ENCODE measurements at places on chromosomes 7 and 10.

DNA sequence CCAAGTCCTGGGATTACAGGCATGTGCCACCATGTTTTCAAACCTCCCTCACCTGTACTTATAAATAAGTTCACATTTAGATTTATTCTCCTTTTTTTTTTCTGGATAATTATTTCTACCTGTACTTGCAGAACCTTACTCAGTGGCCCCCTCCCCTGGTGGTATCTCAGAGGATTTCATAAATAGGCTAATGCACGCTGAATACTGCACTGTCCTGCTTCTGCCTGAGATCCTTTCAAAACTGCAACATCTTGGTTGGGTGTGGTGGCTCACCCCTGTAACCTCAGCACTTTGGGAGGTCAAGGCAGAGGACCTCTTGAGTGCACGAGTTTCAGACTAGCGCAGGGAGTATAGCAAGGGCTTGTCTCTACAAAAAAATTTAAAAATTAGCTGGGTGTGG lies 4.6 kb upstream of the BLVRA start:
- no peak for DNase-seq

DNA sequence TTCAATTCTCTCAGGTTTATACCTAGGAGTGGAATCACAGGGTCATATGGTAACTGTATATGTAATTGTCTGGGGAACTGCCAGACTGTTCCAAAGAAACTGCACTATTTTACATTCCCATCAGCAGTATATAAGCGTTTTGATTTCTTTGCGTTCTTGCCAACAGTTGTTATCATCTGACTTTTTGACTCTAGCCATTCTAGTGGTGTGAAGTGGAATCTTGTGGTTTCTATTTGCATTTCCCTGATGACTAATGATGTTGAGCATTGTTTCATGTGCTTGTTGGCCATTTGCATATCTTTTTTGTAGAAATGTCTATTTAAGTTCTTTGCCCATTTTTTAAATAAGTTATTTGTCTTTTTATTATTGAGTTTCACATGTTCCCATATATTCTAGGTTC lies 44.3 kb upstream of the ZC3HAV1 start:
- DNase-seq, result no peak

- DNase-seq, result peak; percentile 37
These were observed 448.1 kb upstream of the PODXL start for GRCh38 chr7:132004529-132004928.

- DNase-seq, result no peak
These were observed 104.8 kb upstream of the LAMB4 start for GRCh38 chr7:108234971-108235450.

DNA sequence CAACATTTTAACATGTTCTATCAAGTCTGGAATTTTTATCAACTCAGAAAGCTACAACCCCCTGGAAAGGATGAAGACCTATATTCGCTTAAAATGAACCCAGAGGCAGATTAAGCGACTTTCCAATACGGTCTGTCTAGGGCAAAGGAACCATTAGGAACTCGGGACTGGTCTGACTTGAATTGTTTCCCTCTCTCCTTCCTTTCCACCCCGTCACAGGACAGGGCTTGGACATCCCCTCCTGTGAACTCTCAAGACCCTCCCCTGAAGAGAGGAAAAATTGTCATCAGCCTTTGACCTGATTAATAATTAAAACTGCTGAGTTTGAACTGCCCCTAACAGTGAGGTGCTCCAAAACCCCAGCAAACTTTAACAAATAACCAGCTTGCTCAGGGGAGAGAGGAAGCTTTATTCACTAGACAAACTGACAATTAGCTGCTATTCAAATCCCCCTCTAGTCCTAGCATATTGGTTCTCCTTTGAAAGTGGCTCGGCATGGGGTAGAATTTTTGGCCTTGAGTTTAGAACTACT lies 22.6 kb upstream of the SLF2 start:
- DNase-seq, result no peak

GRCh38 chr10:105041956-105042355 lies 400.9 kb downstream of the SORCS3 start:
- DNase-seq, result no peak

GRCh38 chr7:6293202-6293601 lies 20.8 kb upstream of the CYTH3 start:
- no peak for DNase-seq

DNA sequence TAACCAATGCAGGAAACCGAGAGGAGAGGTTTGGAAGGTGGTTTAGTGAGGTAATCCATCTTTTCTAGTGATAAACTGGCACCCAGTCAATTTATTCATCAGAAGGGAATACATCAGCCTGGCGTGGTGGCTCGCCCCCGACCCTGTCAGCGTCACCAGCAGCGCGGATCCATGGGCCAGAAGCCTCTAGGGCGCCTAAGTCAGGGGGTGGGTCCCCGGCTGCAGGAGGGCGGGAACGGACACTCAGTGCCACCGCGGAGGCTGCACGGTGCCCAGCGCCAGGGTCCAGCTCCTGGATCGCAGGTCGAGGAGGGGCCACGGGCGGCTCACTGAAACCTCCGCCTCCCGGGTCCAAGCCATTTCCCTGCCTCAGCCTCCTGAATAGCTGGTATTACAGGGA lies 866 bp upstream of the ANKRD30A start:
- no peak for DNase-seq

GRCh38 chr10:57145548-57145947 lies 784.5 kb upstream of the ZWINT start:
- no peak for DNase-seq

DNA sequence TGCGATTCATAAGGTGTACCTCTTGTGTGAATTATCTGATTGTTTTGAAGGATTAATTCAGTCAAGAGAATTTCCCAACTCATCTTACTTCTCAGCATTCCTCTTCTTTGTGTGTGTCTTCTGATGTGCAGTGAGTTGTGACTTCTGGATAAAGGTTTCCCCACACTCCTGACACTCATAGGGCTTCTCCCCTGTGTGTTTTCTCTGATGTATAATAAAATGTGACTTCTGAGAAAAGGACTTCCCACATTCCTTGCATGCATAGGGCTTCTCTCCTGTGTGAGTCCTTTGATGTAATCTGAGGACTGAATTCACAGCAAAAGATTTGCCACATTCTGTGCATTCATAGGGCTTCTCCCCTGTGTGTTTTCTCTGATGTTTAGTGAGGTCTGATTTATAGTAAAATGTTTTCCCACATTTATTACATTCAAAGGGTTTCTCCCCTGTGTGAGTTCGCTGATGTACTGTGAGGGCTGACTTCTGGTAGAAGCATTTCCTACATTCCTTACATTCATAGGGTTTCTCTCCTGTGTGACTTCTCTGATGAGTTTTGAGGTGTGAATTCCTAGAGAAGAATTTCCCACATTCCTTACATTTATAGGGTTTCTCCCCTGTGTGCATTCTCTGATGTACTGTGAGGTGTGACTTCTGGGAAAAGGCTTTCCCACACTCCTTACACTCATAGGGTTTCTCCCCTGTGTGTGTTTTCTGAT lies 24.2 kb downstream of the ZNF25 start:
- DNase-seq, result no peak

DNA sequence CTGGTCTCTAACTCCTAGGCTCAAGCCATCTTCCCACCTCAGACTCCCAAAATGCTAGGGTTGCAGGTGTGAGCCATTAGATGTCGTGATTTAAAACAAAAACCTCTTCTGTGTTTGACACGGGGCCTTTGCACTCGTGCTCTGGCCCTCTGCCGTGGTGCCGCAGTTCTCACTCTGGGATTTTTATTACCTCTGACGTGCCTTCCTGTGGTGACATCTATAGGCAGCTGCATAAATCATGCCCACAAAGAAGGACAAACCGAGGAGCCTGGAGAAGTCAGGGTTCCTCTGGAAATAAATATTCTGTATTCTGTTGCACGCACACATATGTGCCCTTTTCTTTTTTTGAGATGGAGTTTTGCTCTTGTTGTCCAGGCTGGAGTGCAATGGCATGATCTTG lies 25.9 kb upstream of the OCM start:
- no peak for DNase-seq

DNA sequence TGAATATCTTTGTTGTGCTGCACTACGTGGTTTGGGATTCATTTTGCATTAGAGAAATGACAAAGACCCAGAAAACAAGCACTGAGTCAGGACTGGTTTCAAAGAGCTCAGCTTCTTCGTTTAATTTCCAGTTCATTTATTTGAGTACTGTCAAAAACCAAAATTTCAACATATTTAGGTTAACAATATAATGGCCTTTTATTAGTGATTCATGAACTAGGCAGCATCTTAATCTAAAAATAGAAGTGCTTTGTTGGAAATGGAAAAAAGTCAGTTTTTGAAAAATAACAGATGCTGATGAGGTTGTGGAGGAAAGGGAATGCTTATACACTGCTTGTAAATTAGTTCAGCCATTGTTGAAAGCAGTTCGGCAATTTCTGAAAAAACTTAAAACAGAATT lies 856.4 kb downstream of the LRMDA start:
- no peak for DNase-seq

DNA sequence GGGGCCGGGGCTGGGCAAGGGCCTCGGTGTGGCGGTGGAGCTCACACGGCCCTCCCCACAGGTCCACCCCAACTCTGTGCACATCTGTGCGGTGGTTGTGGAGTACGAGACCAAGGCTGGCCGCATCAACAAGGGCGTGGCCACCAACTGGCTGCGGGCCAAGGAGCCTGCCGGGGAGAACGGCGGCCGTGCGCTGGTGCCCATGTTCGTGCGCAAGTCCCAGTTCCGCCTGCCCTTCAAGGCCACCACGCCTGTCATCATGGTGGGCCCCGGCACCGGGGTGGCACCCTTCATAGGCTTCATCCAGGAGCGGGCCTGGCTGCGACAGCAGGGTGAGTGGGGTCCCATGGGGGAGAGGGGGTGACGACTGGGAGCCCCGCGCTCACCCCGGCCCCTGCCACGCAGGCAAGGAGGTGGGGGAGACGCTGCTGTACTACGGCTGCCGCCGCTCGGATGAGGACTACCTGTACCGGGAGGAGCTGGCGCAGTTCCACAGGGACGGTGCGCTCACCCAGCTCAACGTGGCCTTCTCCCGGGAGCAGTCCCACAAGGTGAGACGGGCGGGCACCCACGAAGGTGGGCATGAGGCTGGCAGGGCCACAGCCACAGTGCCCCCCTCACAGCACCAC lies 8.8 kb downstream of the TMEM120A start:
- no peak for DNase-seq

DNA sequence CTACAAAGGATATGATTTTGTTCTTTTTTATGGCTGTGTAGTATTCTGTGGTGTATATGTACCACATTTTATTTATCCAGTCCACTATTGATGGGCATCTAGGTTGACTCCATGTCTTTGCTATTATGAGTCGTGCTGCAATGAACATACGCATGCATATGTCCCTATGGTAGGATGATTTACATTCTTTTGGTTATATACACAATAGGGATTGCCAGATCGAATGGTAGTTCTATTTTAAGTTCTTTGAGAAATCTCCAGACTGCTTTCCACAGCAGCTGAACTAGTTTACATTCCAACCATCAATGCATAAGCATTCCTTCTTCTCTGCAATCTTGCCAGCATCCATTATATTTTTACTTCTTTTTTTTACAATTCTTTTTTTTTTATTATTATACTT lies 35.6 kb upstream of the FAM13C start:
- no peak for DNase-seq

GRCh38 chr10:126481181-126481580 lies 92.9 kb upstream of the ADAM12 start:
- no peak for DNase-seq

- DNase-seq, result no peak
These were observed 11.6 kb downstream of the KLRG2 start for GRCh38 chr7:139471740-139472353.

DNA sequence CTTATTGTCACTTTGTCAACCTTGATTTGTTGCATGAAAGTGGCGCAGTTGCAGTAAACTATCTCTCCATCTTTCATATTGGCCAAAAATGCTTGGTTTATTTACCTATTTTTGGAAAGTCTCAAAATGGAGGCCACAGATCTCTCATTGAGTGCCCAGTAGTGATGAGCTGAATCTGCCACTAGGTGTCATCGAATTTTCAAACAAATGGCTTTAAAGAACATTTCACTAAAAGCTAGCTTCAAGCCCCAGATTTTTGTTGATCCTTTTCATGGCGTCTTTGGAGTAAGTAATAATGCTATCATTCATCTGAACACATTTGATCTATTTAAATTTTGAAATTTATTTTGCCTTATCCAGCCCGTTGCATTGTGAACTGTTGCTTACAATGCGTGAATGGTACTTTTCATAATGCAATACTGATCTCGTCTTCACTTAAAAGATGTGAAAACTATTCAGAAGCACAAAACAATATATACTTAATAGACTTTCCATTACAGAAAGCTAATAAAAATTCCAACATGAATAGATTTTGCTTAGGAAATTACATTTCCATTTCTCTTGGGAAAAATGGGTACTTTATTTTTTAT lies 236.2 kb downstream of the DNAJB9 start:
- peak; percentile 18 for DNase-seq

DNA sequence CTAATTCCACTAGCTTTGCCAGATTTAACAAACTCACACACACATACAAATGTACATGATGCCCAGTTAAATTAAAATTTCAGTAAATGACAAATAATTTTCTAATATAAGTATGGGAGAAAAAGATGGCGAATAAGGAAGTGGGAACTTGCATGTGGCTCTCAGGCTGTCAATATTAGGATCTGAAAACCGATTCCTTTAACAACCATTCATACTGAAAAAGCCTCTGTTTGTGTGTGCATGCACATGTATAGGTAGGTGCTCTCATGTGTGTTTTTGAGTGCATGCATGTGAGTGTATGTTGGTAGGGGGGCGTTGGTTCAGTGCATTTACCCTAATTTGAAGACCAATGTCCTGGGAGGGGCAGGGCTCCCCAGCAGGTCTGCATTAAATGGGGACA lies 125.3 kb downstream of the HTR7 start:
- DNase-seq, result no peak

DNA sequence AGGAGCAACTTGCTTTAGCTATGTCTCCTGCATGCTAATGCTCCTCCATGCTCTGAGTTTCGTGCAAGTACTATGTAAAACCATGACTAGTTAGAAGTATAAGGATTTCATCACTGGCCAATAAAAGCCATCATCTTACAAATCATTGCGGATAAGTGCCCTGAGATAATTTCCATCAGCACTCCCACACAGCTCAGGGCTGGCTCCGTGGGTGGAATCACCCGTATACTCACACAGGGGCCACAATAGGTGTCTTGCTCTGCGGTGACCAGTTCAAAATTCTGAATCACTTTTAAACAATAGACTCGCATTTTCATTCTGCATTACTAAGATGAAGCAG lies 227.4 kb downstream of the PARD3 start:
- DNase-seq, result no peak

DNA sequence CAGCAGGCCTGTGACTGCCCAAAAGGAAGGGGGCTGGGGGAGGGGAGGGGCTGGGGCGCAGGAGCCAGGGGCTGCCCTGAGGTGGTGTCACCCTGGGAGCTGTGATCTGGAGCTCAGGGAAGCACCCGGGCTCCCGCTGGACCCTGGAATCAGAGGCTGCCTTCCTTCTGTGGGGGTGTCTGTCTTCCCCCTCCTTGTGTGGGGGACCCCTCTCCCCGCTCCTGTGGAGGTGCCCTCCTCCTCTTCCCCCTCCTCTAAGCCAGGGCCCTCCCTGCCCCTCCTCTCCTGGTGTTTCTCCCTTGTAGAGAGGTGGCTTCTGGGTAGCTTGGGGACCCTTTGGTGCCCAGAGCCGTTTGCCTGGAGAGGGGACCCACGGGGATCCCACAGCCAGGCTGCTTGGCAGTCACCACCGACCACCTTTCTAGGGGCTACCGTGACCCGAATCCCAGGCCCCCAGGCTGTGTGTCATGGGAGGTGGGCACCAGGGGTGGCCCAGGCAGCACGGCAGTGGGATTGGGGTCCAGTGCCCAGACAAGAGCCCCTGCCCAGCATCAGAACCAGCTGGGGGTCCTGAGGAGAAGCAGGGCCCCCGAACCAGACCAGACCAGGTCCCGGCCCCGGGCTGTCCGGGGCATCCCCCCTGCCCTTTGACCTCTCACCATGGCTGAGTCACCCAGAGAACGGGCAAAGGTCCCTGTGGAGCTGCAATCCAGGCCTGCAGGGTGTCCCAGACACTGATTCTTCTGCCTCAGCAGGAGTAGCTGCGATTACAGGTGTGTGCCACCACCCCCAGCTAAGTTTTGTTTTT lies 741 bp downstream of the PRAP1 start:
- no peak for DNase-seq

All from NCI-H446 (cell line).